ENCODE measurements at places on chromosomes 1 and 21.

GRCh38 chr1:42524330-42524729 is 61.2 kb downstream of the CCDC30 start:
- DNase-seq = no peak

DNA sequence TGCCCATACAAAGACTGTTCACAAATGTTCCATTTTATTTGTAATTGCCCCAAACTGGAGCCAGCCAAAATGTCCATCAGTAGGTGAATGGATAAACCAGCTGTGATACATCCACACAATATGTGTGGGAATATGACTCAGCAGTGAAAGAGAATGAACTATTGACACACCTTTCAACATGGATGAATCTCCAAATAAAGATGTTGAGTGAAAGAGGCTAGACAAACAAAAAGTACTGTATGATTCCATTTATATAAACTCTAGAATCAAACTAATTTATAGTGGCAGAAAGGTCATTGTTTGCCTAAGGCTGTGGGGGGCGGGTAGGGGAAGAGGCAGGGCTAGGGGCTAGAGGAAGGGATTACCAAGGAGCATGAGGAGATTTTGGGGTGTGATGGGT is 4.5 kb downstream of the DHCR24 start:
- DNase-seq = no peak

- DNase-seq = no peak
Observed at GRCh38 chr1:107252271-107252670, 111.4 kb downstream of the NTNG1 start.

GRCh38 chr1:106817575-106817974 is 238.9 kb upstream of the PRMT6 start:
- no peak for DNase-seq

DNA sequence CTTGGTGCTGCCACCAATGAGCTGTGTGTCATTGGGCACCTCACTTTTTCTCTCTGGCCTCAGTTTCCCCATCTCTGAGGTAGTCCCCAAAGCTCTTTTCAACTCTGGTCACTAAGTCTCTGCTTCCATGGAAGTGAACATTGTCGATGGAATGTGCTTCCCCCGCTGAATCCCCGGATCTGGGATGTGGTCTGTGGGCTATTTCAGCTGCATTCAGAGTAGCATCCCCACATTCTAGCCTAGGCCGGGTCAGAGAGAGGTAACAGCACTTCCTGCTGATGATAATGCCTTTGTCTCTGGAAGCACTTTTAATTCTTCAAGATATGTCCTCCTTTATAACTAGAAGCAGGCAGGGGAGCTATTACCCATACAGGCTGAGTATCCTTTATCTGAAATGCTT is 29.8 kb downstream of the RASSF5 start:
- DNase-seq = no peak

DNA sequence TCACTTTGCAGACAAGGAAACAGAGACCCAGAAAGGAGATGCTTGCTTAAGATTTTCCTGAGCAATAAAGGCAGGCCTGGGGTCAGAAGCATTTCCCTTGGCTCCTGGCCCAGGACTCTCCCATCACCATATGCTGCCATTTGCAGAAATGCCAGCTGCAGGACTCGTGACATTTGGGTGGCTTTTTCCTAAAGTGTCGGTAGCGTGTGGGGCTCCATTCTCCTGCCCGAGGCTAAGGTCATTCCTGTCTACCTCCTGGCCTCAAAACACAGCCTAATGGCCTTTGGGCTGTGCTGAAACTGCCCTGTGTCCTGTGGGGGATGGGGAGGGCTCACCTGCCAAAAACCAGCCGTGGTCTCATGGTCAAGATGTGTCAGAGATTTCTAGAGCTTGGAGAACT is 216.1 kb upstream of the EDN2 start:
- DNase-seq = no peak

DNA sequence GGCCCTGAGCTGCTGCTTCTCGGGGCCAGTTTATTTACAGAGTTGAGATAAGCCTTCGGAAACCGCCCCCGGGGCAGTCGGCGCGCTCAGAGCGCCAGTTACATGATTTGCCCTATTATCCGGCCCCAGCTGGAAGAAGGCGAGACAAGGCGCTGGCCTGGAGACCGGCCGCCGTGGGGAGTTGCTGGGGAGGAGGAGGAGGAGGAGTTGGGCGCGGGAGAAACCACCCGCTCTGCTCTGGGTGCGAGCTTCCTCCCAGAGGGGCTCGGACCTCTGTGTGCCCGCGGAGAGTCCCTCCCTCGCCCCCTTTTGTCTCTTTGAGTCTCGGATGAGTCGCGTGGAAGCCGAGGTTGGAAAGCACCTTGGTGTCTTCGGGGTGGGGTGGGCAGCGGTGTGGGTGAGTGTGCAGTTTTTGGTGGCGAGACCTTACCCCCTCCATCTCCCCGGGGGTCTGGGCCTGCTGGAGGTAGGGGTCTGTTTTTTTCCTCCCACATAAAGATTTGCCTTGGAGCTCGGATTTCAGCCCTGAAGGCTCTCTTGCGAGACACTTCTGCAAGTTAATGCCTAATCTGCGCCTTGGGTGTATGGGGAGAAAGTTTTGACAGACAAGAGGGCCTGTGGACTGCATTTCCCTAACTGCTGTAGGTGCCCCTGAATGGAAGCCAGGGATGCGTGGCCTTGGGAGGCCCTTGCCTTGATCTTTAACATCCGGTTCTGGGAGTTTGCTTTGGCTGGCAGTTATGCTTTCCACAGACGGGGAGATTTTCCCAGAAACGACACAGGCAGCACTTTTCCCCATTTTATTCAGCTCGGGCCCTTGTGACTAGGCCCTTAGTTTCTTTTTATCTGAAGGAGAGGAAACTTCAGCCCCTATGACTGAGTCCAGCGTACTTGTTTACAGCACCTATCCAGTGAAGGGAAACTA is 80.0 kb downstream of the NDUFS5 start:
- DNase-seq = no peak

DNA sequence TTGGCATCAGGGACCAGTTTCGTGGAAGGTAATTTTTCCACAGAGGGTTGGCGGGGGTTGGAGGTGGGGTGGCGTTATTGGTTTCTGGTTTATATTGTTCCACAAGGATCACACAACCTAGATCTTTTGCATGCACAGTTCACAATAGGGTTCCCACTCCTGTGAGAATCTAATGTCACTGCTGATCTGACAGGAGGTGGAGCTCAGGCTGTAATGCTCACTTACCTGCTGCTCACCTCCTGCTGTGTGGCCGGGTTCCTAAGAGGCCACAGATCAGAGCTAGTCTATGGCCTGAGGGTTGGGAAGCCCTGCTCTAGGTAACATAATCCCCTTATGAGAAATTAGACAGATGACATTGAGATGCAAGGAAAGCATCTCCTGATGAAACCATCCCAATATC is 12.6 kb downstream of the GBP5 start:
- DNase-seq = no peak

DNA sequence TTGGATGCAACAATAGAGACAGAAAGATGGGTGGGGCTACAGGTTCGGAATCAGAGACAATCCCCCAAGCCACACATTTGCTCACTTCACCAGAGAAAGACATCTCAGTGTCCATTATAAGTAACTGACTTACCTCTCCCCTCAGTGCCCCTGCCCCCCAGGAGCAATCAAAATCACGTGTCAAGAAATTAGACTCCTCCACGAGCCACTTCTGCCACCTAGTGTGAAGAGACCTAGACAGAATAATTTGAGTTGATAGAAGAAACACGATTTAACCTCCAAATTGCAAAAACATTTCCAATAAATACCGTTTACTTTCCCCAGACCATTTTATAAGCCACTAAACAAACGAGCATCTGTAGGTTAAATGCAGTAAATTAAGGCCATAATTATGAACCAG is 123.2 kb downstream of the SLC30A10 start:
- DNase-seq = no peak

DNA sequence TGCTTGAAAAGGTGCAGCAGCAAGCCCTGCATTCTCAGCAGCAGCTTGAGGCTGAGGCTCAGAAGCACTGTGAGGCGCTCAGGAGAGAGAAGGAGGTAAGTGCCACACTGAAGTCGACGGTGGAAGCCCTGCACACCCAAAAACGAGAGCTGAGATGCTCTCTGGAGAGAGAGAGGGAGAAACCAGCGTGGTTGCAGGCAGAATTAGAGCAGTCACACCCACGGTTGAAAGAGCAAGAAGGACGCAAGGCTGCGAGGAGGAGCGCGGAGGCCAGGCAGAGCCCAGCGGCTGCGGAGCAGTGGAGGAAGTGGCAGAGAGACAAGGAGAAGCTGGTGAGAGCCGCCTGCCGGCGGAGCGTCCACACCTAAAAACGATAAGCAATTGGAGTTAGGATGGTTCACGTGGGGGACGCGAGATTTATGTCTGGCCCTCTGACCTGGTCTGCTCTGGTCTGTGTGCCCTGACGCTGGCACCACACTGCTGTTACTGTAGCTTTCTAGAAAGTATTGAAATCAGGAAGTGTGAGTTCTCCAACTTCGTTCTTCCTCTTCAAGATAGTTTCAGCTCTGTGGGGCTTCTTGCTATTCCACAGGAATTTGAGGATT is 26.7 kb upstream of the DIP2A start:
- no peak for DNase-seq

GRCh38 chr1:160128636-160129035 is 13.1 kb downstream of the ATP1A2 start:
- no peak for DNase-seq

DNA sequence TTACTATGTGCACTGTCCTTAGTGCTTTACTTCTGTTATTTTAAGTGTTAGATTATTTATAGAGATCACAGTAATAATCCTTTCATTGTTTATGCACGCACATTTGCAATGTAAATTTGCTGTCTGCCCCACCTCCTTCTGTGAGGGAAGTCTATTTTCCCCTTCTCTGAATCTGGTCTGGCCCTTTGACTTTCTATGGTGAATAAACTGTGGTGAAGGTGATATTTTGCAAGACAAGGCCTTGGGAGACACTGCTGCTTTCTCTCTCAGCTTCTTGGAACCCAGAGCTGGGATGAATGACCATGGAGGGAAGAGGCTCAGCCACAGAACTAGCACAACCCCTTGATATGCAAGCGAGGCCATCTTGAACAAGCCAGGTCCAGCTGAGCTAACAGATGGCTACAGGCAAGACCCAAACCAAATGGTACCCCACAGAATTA is 156.3 kb downstream of the ST6GALNAC3 start:
- DNase-seq = no peak

- DNase-seq = peak; percentile 27
Observed at GRCh38 chr1:9075022-9075421, 5.6 kb upstream of the SLC2A5 start.

- no peak for DNase-seq
Observed at GRCh38 chr21:45845770-45846090, 135.8 kb upstream of the COL6A1 start.

DNA sequence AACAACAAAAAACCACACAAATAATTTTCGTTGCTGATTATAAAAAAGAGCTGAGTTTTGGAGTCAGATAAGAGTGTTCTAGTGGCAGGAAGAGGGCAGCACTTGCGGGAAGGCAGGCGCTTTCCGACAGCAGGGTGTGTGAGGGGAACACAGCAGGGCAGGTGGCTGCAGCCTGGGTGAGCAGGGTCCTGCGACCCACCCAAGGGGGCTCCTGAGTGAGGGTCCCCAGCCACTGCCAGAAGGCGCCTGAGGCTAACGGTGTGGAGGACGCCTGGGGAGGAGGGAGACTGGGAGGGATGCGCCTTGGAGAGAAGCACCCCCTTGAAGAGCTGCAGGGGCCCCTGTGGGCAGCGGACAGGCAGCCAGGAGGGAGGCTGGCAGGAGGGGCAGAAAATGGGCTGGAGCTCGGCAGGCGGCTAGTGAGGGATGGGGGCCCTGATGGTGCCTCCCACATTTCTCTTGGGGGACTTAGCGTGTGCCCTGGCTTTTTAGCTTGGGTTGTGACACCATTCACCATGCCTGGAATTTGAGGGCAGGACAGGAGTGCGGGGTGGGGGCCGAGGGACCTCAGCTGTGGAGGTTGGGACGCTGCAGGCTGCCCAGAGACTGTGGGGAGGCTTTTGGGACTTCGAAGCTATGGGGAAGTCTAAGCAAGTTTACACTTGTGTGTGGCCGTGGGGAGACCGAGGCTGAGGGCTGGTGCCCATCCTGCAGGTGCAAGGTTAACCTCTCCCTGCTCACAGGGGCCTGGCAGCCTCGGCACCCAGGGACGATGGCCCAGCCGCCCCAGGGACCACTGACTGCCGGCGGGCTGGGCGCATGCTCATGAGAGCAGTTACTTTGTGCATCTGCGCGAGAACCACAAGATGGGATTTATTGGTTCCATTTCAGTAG is 111.4 kb downstream of the SIK1 start:
- no peak for DNase-seq

GRCh38 chr1:90391126-90391525 is 326.0 kb downstream of the BARHL2 start:
- no peak for DNase-seq

Measured in GM12878 (cell line).